ENCODE measurements at places on chromosomes 1 and 21.

DNA sequence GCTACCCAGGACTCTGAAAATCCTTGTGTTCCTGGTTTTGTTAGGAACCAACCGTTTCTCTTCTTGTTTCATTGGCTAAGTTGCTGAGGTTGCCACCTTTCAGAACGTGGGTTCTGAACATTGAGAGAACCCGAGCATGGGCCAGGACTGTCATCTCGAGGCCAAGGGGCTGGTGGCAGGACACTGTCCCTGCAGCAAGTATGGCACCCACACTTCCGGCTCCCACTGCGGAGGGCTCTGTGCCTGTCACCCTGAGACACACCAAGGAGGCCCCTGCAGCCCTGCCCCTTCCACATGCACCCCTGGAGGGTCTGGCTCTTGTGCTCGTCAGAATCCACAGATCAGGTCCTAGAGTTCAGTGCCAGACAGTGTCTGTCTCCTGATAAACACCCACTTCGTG is 39.1 kb upstream of the LRRC3 start:
- DNase-seq = no peak

GRCh38 chr1:39663559-39663958 is 8.3 kb downstream of the NT5C1A start:
- DNase-seq = no peak

DNA sequence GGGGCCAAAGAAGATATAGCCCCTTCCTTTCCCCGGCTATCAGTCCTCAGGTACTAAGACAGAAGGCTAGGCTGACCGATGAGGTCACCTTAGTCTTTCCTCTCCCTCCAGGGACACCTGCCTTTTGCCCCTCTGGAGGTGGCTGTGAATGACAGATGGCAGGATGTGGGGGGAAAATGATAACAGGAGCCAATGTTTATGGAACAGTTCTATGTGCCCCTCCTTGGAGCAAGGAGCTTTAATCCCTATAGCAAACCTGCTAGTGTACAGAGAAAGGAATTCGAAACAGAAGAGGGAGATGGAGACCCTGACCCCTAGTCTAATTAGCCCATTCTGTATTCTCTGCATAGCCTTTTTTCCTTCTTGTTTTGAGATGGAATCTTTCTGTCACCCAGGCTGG is 28.1 kb downstream of the SERINC2 start:
- DNase-seq = no peak

GRCh38 chr1:223209293-223209898 is 66.3 kb upstream of the TLR5 start:
- DNase-seq = no peak

GRCh38 chr1:156551066-156551643 is 21.2 kb downstream of the IQGAP3 start:
- DNase-seq = no peak

DNA sequence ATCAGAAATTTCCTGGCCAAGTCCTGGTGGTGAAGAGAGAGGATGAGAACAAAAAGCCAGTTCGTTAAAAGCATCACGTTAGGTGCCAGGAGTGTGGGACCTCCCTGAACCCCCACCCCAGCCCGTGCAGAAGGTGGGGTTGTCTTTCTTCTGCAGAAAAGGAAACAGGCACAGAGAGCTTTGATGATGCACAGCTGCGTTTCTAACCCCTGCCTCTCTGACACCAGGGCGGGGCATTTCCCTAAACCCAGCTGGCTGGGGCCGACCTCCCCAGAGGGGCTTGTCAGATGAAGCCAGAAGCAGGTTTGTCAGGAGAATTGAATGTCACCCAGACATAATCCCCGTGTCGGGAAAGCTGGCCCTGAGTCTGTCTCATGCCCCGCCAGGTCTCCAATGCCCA is 189.3 kb upstream of the EDN2 start:
- no peak for DNase-seq

DNA sequence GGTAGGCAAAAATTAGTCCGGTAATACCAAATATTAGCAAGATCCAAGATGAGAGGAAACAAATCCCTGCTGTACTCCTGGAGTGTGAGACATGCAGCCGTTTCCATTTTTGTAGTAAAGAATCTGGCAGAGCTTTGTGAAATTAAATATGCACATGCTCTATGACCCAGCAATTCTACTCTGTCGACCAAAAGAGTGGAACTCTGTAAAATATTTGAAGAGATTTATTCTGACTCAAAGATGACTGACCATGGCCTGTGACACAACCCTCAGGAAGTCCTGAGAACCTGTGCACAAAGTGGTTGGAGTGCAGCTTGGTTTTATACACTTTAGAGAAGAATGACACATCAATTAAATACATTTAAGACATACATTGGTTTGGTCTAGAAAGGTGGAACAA is 16.2 kb downstream of the HAX1 start:
- no peak for DNase-seq

DNA sequence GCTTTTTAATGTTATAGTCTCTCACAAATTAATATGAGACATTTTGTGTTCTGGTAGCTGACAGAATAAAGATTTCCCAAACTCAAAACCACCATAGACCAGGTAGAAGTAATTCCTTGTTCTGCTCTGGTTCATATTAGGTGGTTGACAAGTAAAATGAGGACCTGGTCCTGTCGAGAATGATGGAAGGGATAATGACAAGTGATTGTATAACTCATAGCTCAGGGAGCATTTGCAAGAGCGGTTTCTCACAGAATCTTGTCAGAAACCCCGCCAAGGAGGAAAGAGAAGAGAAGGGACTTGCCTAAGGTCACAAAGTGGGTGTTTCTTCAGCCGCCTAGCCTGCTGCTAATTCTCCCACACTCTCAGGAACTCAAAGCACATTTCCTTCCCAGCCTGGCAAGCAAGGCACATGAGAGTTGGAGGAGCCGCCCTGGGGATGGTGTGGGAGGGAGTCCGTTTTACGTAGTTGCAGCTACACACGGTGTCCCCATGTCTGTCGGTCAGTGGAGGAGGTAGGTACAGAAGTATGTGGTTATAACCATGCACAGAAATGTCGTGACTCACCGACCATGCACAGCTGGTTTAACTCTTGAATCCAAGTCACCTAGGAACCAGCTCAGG is 46.5 kb downstream of the SAMD13 start:
- DNase-seq = no peak

DNA sequence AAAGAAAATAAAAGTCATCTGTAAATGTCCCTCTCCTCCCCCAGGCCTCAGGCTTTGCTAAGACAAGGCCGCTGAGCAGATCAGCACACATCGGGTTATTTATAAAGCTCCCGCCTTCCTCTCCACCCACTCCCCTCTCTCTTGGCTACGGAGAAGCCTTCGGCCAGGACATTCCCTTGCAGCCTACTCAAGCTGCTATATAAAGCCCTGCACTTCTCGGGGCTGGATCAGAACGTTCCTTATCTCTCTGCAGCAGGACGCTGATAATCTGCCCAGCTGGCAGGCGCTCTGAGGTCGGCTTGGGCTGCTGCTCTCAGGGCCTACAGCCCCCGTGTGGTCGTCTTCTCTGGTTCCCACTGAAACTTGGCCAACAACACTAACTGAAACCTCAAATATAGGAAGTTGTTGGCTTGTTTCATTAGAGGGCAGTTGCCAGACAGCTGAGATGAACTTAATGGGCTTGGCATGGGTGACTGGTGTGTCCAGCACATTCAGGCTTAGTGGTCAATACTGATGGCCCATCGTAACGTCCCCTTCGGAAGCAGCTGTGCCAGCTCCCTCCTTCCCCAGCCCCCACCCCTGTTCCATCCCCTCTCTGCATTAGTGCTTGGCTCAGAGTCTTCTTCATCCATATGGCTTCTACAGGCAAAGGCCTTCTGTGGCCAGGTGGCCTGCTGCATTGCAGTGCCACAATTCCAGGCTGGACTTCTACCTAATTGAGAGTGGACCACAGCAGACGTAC is 64.6 kb downstream of the IER5 start:
- no peak for DNase-seq

DNA sequence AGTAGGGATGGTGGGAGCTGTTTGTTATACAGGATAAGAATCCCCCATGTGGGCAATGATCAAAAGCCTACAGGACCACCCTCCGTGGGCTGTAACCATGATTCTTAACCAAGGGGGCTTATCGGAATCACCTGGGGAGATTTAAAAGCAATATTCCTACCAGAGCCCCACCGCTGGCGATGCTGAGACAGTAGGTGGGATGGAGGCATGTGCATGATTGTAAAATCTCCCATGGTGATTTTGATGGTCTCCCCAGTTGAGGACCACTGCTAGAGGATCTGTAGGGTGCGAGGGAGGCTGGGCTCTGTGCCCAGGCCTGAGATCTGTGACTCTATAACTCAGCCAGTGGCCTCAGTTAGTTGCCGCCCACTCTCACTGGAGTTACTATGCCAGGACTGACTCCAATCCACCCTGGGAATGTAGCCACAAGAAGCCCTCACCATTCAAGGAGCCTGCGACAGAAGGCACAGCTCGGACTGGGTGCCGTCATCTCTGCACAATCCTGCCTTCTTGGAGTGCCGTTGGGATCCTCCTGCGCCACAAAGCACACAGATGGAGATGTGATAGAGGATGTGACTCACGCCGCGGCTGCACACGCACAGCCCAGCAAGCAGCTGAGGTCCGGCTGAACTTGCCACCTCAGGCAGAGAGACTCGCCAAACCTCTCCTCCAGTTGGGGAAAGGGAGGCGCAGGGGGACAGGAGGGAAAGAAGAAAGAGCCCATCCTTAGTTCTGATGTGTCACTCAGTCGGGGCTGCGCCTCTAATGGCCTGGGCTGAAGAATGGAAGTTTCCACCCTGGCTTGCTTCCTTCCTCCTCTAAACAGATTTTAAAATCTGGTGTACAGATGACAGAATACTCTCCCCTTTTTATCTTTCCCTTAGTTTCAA is 26.5 kb downstream of the AKNAD1 start:
- DNase-seq = no peak

DNA sequence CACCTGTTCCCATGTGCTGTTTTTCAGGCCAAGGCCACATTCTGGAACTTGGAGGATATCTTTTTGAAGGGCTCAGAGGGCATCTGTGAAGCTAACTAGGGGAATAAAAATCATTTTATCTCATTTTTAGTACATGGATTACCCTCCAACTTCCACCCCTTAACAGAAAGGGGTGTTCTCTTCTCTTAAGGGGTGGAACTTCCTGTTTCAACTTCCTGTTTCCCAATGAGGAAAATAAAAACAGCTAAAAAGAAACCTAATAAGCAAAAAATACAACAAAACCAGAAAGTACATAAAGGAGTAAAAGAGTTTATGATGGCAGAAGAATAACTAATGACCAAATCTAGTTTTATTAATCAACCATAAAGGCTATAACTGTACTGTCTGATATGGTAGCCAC is 24.8 kb upstream of the SLC22A15 start:
- DNase-seq = no peak

DNA sequence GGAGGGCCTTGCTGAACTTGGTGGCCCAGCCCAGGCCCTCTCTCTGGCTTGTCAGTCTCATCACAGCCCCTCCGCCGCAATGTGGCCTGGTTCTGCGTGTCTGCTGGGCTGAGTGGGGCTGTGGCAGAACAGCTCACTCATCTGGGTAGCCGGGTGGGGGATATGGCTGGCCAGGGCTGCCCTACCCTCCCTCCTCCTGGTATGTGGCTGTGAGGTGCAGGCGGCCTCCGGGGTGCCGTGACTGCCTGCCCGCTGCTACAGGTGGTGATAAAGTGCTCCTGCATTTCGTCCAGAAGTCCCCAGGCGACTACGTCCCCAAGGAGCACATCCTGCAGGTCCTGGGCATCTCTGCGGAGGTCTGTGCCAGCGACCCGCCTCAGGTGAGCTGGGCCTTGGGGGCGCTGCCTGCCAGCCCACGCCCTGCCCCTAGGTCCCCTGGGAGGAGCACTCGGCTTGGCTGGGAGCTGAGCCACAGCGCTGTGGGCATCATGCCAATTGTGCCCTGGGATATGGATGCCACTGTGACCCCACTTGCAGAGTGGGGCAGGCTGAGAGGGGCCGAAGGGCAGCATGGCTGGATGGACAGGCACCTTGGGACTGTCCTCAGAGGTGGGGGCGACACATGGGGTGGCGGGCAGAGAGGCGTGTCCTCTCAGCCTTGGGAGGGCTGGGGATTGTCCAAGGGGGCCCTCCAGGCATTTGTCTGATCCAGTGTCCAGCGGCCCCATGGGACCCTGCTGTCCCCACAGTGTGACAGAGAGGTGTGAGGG is 2.3 kb downstream of the PRXL2B start:
- DNase-seq = no peak

DNA sequence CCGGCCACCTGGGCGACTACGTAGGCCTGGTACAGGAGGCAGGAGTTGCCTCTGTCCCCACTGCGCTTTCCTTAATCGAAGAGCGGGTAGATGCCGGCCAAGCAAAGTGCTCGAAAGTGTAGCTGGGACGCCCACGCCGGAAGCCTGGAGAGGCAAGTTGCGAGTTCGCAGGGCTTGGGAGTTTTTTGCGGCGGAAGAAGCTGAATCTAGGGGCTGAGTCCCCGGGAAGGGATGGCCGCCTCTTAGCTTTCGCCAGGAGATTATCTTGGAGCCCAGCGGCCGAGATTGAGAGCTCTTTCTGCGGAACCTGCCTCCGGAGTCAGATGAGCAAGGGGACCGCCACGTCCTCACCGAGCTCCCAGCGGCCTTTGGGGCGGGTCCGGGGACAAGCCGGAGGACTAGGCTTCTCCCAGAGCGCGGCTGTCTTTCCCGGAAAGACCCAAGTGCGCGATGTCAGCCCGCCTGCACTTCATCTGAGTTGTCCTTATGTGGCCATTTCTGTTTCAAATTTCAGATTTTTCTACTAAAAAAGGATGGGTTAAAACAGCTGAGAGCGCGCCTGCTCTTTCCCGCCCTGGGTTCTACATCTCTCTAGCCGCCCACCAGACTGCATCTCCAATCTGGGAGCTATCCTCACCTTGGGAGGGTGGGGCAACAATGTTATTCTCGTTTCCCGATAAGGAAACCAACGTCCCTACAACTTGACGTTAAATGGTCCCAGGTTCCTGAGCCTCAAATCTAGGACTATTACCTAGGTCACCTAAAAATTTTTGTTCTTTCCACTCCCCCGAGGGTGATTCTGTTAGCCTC is 12.4 kb upstream of the TBX15 start:
- no peak for DNase-seq

DNA sequence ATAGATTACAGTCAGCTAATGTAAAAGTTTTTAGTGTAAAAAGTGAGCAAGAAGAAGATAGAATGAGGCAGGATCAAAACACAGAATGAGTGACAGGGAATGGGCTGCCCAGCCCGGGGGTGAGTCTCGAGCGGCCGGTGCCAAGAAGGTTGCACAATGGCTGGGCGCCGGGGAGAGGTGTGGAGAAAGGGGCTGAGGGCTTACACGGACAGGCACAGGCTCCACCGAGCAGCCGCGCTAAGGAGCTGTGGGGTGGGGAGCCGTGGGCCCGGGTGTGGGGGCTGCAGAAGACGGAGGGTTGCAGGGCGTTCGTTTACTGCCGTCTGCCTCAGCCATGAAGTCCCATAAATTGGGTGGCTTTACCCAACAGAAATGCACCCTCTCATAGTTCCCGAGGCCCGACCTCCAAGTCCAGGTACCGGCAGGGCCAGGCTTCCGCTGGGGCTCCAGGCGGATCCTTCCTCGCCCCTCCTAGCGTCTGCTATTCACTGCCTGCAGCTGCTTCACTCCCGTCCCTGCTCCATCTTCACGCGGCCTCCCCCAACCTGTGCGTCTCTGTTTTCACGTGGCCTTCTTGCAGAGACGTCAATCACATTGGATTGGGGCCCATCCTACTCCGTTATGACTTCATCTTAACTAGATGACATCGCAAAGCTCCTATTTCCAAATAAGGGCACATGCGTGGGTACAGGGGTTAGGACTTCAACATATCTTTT is 277.2 kb downstream of the CAMTA1 start:
- no peak for DNase-seq

GRCh38 chr1:43786201-43786958 is 79.0 kb downstream of the ST3GAL3 start:
- no peak for DNase-seq

Data from stimulated activated CD4-positive, alpha-beta T cell treated with anti-CD3 and anti-CD28 coated beads, Interleukin-1b, Interleukin-23, amount 100 ng/mL, for 1 hour (primary cell).